ENCODE measurements at places on chromosomes 3 and 15.

DNA sequence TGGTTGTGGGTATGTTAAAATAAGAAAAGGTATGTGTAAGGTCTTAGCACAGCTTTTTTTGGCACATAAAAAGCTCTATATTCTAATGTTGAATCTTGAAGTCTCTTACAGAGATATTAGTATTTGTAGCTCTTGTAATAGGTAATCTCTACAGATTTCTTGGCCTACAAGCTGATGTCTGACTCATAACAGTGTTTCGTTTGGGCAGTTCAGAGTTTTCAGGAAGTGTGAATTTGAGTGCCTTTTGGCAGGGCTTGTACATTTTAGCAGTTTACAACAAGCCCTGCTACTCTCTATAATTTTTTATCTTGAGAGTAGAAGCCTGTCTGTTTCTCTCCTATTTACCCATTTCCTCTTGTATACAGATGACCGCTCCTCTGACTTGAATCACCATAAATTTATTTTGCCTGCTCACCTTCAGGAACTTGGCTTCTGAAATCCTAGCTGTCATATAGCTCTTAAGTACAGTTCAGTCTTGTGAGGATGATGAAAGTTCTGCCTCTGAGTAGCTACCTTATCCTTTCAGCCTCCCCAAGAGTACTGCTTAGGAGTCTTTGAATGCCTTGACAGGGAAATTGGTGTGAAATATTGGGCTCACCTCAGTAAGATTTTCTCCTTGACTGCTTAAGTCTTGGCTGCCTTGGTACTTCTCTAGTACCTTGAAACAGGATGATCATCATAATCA is 419.9 kb upstream of the RARB start:
- no peak for DNase-seq

DNA sequence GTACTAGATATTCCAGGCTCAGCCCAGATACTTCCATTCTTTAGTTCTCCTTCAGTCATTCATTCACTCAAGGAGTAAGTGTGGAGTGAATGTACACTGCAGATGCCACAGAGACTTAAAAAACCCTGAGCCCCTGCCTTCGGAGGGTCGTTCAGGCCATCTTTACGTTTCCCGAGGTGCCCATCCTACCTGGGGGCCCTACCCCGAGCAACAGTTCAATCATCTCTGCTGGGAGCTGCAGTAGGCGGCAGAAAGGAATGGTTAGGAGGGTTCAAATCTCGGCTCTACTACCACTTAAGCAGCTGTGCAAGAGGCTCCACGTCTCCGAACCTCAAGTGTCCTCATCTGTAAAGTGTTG is 613 bp downstream of the SEC13 start:
- DNase-seq = no peak

DNA sequence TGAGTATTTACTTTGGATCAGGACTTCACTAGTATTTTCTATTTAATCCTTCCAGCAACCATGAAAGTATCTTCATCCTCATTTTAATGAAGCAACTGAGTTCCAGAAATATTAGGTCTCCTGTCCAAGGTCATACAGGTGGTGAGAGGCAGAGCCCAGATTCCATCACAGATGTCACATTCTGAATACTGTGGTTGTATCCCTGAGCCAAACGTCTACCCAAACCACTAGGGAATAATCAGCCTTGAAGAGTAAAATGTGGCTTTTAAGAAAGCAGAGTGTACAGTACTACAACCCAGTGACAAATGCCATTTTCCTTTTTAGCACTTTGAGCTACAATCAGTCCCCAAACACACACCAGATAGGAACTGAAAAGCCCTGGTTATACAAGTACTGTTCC is 93.3 kb upstream of the TRIM42 start:
- DNase-seq = no peak

DNA sequence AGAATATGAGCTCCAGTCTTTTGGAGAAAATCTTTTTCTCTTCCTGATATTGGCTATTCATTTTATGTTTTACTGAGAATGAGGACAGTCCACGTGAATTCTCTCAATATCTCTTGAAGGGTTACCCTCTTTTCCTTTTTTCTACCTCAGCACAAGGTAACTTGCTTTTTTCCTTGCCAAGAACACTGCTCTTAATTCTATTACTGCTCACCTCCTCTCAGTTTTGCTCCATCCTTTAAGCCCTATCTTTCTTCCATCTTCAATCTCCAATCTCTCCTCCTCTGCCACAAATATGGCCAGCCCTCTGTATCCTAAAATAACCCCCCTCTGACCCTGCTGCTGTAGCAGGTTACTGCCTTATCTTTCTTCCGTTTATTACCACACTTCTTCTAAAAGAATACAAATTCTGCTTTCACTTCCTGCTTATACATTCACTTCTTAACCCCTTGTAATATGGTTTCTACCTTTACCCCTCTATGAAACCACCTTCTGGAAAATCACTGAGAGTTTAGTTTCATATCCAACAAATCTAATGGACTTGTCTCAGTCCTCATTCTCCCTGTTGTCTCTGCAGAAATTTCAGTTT is 89.0 kb downstream of the NFKBIZ start:
- DNase-seq = no peak

DNA sequence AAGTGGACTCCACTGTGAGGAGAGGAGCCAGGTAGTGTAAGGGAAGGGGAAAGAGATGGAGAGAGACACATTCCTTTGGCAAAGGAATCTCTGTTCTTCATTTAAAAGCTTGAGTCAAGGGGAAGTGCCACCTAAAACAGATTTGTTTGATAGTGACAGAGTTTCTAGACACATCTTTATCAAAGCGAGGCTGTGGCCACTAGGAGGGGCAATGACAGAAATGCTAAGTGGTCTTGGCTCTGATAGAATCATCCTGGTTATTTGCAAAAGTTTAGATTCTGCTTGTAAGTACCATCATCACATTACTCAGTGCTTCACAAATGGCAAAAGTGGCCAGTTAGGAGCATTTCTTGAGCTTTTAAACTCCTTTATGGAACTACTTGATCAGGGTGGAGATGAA is 261.4 kb downstream of the CNTN3 start:
- no peak for DNase-seq

- no peak for DNase-seq
Measured at GRCh38 chr15:64092075-64092820, 1.4 kb downstream of the CIAO2A start.

DNA sequence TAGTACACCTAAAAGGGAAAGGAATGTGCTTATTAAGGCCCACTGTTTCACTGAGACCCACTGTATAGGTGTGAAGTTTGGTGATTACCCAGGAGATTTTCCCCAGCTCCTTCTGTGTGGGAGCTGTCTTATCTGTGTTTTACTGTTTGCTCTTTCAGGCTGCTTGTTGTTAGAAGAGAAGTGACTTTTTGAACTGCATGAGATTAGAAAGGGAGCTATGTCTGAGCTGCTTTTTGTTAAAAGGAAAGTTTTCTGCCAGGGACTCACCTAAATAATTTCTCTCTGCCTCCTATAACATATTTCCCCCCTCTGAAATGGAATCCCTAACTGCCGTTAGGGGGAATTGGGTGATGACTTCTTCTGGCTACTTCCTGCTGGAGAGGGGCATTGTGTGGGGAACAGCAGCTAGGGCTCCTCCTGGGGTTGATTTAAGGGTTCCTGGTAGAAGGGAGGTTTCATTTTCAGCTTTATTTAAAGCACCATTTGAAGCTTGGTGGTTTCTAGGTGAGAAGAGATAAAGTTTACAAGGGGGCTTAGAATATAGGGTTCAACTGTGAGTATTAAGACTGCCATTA is 77.1 kb upstream of the ATP11B start:
- DNase-seq = no peak

DNA sequence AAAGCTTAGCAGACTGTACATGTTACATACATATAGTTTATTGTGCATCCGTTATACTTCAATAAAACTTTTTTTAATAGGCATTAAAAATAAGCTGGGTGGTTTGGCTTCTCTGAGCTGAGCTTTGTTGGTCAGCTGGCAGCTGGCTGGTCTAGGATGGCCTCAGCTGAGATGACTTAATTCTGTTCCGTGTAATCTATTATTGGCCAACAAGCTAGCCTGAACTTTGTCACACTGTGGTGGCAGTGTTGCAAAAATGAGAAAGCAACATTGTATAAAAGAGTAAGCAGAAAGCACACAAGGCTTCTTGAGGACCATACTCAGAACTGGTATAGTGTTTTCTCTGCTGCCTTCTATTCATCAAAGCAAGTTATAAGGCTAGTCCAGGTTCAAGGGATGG is 45.2 kb downstream of the CGGBP1 start:
- no peak for DNase-seq

DNA sequence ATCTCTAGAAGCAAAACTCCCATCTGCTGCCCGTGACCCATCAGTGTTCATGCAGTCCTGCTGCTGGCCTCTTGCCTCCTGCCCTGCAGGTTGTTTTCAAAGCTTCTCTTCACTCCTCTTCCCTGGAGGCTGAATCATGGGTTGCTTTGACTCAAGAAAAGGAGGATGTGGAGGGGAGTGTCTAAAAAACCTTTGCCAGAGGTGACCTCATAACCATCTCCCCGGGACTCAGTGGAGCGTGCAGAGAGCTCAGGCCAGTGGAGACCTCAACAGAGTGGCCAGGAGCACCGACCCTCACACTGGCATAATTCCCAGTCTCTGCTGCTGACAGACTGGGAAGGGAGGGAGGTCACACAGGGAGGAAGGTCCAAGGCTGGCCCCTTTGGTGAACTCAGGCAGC is 60.9 kb upstream of the ITGA11 start:
- DNase-seq = no peak

DNA sequence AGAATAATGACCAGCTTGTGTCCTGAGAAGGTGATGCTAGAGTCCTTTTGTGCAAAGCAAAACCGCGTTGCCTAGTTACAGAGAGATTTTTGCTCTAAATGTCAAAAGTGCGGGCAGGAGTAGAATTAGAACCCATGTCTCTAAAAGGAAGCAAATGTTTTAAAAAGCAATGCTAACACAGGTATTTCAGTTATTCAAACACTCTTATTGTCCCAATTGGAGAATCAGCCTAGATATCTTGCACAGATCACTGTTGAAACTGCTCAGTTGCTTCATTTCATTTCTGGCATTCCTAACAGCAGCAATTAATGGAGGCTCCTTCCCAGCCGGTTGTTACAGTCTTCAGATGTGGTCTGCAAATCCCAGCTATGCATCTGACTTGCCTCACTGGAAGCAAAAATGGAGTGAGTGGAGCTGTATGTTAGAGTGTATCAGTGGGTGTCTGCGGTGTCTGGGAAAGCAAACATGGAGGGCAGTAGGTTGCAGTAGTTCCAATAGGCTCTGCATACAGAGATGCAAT is 55.6 kb upstream of the SEMA6D start:
- DNase-seq = no peak

- DNase-seq = no peak
Measured at GRCh38 chr3:124260206-124260915, 268.4 kb upstream of the ROPN1 start.

GRCh38 chr3:84547971-84548970 is 410.5 kb upstream of the CADM2 start:
- no peak for DNase-seq

Data from cortex of kidney (tissue), 1 donor.